ENCODE measurements at places on chromosomes 6 and 20.
A peak's percentile ranks its signal among the peaks of the same experiment; 100 is the strongest.

- DNase-seq, result no peak
Measured at GRCh38 chr6:26475823-26476729, 18.3 kb downstream of the BTN2A1 start.

GRCh38 chr20:59688999-59689398 is 84.7 kb downstream of the PHACTR3 start:
- DNase-seq, result no peak

DNA sequence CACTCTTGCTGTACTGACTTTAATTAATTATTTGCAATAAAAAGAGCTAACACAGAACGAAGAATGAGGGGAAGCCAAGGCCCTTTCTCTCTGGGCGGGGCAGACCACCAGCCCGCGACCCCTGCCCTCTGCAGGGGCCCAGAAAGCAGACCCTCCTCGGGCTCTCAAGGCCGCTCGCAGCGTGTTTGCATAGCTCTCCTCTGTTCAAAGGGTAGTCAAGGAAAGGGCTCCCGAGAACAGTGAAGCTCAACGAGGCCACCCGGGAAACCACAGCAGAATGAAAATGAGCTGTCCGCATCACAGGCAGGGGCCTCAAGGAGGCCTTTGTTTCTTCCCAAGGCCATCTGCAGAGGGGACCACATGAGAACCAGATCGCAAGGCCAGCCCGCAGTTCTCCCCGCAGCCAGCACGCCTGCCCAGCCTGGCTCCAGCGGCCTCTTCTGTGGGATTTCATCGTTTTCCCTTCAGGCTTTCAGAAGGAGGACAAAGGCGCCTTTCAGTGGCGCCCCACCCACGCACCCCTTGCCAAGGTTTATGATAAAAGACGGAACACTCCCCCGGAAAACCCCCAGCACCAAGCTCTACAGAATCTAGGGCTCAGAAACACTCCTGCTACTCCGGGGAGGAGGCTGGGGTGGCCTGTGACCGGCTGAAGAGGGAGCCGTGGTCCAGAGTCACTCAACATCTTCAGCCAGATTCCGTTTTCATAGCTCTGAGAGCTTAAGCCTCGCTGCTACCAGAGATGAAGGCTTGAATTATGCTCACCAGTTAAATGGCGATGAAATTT is 25.3 kb downstream of the ACSS1 start:
- peak; percentile 64 for DNase-seq

- DNase-seq, result no peak
Measured at GRCh38 chr6:122780114-122780513, 598 bp downstream of the FABP7 start.

- DNase-seq, result no peak
Measured at GRCh38 chr6:92433911-92434310, 985.4 kb downstream of the EPHA7 start.

GRCh38 chr6:168577496-168577895 is 136.5 kb downstream of the SMOC2 start:
- DNase-seq, result no peak

DNA sequence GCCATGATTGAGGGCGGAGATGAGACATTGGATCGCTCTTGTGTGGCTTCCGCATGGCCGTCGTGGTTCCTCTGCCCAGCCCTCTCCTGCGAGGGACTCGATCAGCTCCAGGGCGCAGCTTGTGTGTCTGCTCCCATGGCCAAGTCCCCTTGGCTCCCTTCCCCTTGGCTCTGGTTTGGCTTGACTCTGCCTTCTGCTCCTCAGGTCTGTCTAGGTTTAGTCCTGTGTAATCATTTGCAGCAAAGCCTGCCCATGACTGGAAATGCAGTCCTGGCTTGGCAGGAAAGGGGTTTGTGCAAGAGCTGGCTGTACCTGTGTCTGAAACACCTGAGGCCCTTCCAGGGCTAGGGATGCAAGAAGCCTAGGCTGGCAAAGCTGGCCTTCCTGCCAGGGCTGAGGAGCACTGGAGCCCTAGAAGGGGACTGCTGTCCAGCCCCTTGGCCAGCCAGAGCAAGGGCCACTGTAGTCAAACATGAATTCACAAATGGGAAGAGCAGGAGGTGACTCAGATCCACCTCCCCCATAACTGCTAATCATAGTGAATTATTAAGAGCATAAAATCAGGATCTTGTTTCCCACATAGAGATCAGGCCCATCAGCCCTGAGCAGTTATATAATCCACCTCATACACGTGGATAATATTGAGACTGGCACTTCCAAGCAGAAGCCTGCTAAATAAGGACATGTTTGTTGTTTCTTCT is 196.8 kb downstream of the FARS2 start:
- DNase-seq, result peak; percentile 83

DNA sequence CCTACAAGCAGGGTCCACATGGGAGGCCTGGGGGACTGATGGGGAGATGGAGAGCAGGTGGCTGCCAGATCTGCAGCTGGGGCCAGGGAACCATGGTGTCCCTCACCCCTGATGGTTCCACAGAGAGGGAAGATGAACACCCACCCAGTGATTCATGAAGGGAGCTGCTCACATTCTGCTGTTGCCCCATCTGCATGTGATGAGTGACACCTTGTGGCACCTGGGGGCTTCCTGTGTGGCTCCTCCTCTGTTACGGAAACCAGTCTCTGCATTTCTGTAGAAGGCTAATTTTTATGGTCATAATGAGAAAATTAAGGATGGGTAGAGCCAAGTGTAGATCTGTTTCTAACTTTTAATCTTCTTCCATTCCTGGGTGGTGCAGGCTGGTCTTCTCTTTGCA is 217.1 kb downstream of the SMOC2 start:
- no peak for DNase-seq

- peak; percentile 73 for DNase-seq
Measured at GRCh38 chr6:109454496-109455436, 806 bp downstream of the MICAL1 start.

- no peak for DNase-seq
Measured at GRCh38 chr6:53591873-53592272, 47.0 kb upstream of the GCLC start.

DNA sequence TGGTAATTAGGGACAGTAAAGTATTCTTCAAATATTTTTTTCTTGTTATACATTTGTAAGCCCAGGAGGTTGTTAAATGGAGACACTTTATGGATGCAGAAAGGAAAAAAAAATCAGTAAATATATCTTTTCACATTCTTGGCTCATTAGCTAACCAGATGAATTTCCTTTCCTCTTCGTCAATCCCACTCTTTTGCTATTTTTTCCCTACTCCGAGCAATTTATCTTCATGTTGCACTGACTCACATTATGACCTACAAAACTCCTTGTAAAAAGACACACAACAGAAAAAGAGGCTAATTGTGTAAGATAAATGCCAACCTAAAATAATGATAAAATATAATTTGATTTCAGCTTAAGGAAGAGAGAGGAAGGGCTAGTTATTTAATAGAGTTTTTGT is 472.9 kb upstream of the ZNF337 start:
- DNase-seq, result no peak

- DNase-seq, result no peak
Measured at GRCh38 chr6:7960848-7961247, 50.3 kb upstream of the TXNDC5 start.

DNA sequence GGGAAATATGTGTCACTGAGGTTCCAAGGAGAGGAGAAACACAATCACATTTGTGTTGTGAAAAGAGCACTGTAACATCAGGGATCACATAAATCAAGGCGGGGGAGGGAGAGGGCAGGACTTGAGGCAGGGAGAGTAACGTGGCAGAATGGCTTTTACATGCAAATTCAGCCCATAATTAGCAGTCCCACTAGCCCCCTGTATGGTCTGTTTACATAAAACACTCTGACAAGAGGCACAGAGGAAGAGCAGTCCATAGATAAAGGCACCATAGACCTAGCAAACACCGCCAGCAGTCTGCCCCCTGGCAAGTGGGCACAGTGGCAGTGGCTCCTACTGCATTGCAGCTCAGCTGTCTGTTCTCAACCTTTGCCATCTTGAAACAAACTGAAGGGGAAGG is 82.7 kb downstream of the LYRM2 start:
- no peak for DNase-seq

GRCh38 chr6:140576004-140576555 is 1201.6 kb upstream of the CITED2 start:
- no peak for DNase-seq

- DNase-seq, result no peak
Measured at GRCh38 chr6:35587167-35587566, 74.5 kb upstream of the TULP1 start.

DNA sequence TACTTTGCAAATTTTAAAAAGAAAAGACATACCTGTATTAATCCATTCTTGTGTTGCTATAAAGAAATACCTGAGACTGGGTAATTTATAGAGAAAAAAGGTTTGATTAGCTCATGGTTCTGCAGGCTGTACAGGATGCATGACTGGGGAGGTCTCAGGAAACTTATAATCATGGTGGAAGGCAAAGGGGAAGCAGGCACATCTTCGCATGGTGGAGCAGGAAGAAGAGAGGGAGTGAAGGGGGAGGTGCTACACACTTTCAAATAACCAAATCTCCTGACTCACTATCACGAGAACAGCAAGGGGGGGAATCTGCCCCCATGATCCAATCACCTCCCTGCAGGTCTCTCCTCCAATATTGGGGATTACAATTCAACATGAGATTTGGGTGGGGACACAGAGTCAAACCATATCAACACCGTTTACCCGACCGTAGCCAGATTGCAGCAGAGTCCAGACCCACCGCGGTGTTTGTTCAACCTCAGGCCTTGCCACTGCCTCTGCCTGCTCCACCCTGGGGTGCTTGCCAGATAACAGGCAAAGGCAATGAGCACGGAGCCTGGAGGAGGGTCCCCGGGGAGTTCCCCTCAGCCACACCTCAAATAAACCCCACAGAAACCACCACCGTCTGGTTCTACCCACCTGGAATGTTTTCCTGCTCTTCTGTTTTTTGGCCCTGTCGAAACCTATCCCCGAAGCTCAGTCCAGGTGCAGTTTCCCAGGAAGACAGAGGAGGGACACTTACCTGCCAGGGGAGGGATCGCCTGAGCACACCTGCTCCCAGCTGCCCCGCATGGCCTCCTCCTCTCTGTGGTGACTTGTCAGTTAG is 142.2 kb upstream of the AFDN start:
- peak; percentile 18 for DNase-seq

- DNase-seq, result no peak
Measured at GRCh38 chr6:44652547-44652946, 265.0 kb downstream of the CDC5L start.

DNA sequence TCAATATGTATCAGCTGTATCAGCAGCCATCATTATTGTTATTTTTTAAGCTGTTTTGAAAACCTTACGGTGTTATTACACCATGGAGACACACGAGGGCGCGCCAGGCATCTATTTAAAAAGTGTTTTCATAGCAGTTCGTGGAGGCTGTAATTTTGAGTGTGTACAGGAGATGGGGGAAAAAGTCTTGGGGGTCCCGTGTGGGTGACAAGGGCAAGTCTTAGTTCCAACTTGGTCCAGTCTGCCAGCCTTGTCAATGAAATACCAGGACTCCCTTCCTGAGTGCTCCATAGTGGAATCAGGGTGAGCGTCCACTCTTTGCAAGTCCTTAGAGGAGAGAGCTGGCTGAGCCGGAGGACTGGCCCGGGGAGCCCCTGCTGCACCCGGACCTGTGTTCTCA is 43.3 kb downstream of the SLC2A10 start:
- peak; percentile 76 for DNase-seq

DNA sequence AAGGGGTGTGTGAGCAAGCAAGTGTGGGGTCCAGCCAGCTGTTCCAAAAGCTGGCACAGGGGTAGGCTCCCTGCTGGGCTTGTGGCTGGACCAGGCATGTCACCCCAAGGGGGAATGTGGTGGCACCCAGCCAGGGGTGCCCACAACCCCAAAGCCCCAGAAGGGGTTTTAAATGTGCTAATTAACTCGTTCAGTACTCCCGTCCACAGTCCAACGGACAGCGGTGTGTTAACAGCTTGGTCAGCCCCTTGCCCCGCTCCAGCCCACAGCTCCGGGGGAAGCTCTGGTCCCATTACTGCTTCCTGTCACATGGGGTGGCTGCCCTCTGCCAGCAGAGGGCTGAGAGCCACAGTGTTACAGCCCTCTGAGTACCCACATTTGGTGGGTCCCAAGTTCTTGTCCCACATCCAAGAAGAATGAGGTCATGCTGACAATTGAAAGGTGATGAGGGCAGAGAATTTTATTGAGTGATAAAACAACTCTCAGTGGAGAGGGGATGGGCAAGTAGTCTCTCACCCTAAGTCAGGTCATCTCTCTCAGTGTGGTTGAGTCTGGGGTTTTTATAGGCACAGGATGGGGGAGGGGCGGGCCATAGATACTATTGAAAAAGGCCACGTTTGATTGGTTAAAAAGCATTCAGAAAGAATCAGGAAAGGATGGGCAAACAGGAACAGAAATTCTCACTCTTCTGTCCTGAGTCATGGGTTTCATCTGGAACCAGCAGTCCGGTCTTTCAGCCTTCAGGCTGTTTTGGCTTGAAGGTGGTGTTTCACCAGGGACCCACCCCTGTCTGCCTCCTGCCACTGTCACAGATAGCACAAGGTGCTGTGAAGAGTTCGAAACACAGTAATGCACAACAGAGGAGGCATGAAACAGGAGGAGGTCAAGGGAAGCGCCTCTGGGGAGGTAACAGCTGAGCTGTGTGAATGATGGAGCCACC is 238.5 kb downstream of the NFATC2 start:
- no peak for DNase-seq

GRCh38 chr6:44451803-44452695 is 64.5 kb downstream of the CDC5L start:
- DNase-seq, result no peak

DNA sequence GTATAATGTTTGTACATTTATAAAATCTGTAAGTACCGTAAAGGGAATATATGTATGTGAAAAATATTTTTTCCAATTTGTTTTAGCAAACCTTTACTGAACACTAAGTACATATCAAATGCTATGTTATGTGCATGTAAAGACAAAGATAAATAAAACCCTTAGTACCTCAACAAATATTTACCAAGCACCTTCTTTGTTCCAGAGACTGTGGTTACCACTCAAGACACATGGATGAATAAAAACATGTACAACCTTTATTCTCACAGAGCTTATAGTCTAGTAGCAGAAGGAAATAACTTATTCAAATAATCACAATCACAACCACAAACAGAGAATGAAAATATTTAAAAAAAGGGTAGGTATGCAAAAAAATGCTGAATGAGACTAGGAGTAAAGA is 17.5 kb downstream of the TMX4 start:
- no peak for DNase-seq

- peak; percentile 36 for DNase-seq
Measured at GRCh38 chr6:169097381-169097959, 156.2 kb downstream of the THBS2 start.

- DNase-seq, result peak; percentile 44
Measured at GRCh38 chr20:49846206-49846807, 33.7 kb downstream of the SLC9A8 start.

GRCh38 chr20:22260506-22260905 is 323.9 kb downstream of the FOXA2 start:
- DNase-seq, result no peak

All from femur (tissue), 1 donor.